Astrocyte (in vitro differentiated cells and primary cell): ENCODE measurements at places on chromosomes 4 and X.
A peak's percentile ranks its signal among the peaks of the same experiment; 100 is the strongest.

- no peak for DNase-seq
Observed at GRCh38 chrX:44203791-44204190, 139.7 kb downstream of the EFHC2 start.

GRCh38 chr4:53100501-53101190 lies 238.5 kb downstream of the RASL11B start:
- DNase-seq, result peak; percentile 88

GRCh38 chrX:32141841-32142240 lies 1069.5 kb downstream of the DMD start:
- no peak for DNase-seq

DNA sequence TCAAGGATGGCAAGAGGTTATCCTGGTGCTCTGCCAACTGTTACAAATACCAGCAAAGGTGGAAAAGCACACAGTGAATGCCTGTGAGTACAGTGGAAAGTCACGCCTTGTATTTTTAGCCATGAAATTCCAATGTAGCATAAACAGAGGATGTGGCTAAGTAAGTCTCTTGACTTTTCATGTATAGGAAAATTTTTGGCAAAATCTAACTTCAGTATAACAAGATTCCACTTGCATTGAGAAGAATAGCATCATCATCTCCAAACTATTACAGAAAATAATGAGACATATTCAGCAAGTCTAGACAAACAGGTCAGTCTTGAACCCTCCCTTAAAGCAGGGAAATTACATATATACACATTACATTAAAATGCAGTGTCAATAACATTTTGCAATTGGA lies 7.9 kb downstream of the SLC10A6 start:
- no peak for DNase-seq

GRCh38 chr4:142092941-142093340 lies 456.6 kb downstream of the IL15 start:
- DNase-seq, result peak; percentile 65

DNA sequence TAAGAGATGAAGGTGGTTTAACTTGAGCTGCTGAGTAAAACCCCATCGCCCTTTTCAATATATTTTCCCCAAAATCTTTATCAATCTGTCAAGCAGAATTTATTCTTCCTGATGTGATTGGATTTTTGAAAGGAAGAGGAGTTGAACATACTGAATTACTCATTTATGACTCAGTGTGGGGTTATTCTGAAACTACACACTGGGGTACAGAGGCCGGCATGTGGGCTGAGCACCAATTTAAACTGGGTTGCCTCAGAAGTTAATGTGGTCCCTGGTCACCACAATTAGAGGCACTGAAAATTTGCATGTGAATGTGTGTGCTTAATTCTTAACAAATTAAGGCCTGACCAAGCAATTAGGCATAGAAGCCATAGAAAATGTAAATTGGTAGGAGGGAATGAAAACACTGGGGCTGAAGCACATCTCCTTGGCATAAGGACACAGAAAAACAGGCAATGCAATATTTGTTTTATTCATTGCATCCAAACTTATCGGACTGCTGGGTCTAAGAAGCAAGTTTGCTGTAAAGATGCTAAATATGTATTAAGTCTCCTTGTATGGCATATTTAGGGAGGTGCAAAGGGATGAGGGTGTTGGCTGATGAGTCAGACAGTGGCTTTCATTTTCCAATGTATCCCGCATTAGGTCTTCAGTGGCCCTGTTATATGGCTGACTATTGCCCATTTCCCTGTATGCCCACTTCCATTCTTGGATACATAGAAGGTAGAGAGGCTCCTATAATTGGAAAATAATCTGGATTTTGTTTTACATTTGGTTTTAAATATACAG lies 170.9 kb downstream of the IL15 start:
- DNase-seq, result peak; percentile 81

DNA sequence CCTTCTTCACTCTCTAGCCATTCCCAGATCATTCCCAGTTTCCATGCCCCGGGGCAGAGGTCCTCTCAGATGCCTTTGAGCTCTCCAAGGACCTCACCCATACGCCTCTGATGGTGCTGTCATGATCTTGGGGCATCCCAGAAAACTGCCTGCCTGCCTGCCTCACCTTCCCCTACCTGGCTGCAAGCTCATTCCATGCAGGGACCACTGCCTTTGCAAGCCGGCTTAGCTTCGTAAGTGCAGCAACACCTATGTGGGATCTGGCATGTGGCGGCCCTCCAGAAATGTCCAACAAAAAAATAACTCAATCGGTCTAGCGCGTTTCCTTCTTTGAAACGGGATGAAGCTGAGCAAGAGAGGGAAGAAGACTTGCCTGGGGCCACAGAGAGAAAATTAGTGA lies 53.0 kb downstream of the C4orf50 start:
- DNase-seq, result no peak

GRCh38 chrX:56600141-56600540 lies 36.7 kb downstream of the UBQLN2 start:
- peak; percentile 1 for DNase-seq

DNA sequence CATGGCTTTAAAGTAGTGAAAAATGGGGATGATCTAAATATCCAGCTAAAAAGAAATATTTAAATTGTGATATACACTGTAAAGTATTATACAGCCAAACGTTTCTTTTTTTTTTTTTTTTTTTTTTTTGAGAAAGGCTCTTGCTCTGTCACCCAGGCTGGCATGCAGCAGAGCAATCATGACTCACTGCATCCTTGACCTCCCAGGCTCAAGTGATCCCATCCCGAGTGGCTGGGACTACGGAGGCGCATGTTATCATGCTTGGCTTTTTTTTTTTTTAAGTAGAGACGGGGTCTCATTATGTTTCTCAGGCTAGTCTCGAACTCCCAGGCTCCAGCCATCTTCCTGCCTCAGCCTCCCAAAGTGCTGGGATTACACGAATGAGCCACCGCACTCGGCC lies 17.1 kb downstream of the SMIM14 start:
- peak; percentile 71 for DNase-seq

- DNase-seq, result no peak
Observed at GRCh38 chr4:10773010-10773409, 88.4 kb upstream of the CLNK start.

DNA sequence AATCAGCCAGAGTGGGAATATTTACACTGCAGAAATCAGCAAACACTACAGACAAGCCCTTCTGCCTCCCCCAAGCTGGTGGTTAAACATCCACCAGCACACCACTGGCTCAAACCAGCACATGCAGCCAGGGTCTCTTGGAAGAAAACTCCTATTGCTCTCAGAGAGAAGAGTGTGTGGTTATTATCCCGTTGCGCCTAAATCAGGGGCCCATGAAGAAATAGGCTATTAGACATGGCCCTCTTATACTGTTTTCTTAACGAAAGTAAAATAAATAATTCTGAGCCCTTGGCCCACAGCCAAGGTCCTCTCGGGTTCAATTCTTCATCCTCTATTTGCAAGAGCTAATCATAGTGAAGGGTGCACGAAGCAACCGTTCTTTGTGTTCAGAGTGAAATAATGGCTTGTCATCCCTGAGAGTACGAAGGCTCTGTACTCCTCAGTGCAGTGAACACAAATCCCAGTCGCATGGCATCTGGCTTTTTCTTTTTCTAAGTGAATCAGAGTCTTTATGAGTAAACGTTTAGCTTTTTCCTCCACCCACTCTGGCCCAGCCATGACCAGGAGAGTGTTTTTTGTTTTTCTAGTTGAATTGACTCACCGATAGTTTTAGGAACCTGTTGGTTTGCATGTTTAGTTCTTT lies 33.4 kb upstream of the RBM47 start:
- DNase-seq, result peak; percentile 87

DNA sequence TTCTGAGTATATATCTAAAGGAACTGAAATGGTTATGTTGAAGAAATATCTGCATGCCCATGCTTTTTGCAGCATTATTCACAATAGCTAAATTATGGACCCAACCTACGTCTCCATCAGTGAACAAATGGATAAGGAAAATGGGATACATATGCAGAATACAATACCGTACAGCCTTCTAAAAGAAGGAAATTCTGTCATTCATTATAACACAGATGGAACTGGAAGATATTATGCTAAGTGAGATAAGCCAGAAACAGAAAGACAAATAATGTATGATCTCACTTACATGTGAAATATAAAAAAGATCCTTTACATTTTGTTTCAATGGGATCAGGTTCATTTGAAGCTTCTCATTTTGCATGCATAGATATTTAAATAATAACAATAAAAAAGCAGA lies 263.3 kb downstream of the STPG2 start:
- DNase-seq, result no peak

DNA sequence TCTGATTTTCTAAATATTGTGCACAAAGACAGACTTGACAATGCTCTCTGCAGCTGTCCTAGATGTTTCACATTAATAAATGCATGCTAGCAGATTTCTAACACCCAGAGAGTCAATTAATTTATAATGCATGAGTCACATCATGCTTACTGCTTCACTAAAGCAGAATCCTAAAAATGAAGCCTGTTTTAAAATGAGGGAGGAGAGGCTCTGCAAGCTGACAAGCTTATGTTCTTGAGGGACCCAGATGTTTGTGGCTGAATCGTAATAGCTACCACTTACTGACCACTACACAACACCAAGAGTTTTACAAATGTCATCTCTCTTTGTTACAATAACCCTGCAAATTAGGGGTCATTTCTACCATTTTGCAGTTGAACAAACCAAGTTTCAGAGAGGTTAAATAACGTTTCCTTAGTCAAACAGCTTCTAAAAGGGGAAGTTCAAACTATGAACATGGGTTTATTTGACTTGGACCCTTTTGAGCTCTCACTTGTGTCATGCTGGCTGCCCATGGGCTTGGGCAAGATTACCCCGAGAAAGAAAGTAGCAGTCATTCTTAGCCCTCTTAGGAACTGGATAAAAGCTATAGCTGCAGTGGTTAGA lies 262.7 kb upstream of the ETNPPL start:
- peak; percentile 27 for DNase-seq

DNA sequence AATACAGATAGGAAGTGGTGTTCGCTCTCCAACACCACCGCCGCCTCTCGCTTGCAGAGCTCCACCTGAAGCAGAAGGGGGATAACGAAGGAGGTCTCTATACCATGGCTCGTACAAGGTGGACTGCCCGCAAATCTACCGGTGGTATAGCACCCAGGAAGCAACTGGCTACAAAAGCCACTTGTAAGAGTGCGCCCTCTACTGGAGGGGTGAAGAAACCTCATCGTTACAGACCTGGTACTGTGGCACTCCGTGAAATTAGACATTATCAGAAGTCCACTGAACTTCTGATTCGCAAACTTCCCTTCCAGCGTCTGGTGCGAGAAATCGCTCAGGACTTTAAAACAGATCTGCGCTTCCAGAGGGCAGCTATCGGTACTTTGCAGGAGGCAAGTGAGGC lies 5.2 kb upstream of the BMP15 start:
- DNase-seq, result no peak

DNA sequence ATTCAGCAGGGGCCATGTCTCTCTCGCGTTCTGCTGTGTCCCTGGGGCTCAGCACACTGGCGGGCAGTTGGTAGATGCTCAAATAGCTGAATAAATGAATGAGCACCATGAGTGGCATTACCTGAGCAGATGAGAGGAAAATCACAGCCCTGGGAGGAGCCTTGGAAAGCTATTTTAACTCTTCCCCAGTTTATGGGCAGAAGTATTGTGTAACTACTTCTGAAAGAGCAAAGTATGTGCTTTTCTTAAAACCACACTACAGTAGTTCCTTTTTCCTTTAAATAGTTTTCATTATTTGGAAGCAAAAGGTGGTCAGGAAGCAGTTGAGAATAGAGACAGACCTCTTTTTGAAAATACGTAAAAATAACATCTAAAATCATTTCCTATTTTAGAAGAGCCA lies 3.0 kb upstream of the PLAC1 start:
- DNase-seq, result no peak

DNA sequence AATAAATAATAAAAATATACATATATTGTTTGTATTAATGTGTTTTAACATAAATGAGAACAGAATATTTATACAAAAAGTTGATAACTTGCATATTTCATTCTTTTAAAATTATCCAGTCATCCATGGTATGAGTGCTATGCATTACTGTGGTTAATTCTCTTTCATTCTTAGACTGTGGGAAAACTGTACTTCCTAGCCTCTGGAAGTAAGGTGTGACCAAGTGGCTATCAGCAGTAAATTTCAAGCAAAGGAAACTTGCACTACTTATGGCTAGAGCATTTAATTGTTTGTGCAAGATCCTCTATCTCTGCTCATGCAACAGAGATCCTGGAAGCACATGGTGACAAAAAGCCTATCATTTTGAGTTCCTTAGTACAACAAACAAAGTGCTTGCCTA lies 1054.5 kb upstream of the PABPC4L start:
- DNase-seq, result peak; percentile 71

DNA sequence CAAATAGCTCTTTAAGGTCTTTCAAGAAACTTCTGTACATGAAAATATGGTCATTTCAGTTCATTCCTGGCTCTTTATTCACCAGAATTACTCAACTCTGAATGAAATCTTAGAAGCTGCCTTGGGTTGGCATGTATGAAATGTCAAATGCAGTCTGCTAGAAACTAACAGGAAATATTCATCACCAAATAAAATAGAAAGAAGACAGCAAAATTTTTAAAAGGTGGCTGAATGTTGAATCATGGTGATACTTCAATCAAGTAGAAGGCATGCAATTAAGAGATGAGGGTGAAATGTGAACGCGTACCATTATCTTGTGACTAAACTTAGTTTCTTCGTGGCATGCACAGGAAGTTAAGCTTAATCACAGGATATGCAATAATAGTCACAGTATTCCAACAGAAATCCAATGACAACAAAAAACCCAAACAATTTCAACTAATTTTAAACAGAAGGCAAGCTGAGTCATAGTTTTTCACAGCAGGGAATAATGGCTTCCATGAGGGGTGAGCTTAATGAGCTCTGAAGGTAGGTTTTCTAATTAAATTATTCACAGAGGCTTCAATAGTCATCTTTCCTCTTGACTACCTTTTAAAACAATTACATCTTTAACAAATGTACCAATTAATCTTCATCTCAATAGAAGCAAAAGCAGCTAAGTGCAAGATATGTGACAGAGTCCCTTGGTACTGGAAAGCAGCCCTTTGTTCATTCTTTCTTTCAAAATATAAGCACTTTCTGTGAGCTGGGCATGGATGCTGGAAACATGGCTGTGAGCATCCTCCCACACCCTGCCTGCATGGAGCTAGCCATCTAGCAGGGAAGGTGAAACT lies 44.5 kb downstream of the SCFD2 start:
- DNase-seq, result peak; percentile 88

GRCh38 chr4:10872833-10873517 lies 188.4 kb upstream of the CLNK start:
- DNase-seq, result peak; percentile 45

- DNase-seq, result no peak
Observed at GRCh38 chrX:50108264-50108663, 92.5 kb downstream of the AKAP4 start.

DNA sequence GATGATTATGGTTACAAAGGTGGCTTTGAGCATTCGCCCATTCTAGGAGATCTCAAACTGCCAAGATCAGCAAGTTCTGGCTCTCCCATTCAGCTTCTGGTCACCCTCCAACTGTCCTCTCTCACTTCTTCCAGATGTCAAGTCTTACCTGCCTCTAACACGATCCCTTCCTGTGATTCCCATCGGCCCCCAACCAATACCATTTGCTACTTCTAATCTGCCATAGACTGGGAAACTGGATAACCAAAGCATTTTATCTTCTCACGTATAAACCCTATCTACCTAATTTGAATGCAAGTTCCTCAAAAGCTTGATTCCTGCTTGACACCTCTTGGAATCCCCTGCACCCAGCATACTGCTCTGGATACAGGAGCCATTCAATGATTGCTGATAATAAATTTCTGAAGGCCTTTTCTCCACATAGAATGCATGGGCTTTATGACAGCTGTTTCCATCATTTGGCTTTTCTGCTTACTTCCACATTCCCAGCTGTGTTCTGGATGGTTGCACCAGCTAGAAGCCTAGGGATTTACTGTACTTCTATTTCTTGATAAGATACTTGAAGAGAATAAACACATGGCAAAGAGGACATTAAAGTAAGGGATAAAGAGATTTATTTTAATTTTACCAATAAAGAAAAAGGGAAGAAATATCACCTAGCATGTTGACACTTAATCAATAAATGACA lies 9.6 kb downstream of the GPC4 start:
- no peak for DNase-seq
